ENCODE measurements at places on chromosomes 2 and 18. TPM values are rescaled to one million over a fixed set of nuclear protein-coding genes. Genes with fewer than 3 reads are reported as not detected.

GRCh38 chr2:204268971-204269370 lies 276.3 kb upstream of the PARD3B start:
- H3K4me3 ChIP-seq, result no peak overlapping the region
- no peak overlapping the region for H3K27ac ChIP-seq
- H3K4me1 ChIP-seq, result no peaks in the 10 kb centered on the region
- no peaks in the 10 kb centered on the region for H3K27me3 ChIP-seq
- H3K36me3 ChIP-seq, result no peaks in the 10 kb centered on the region

BCL11A gene
- polyA plus RNA-seq, result not detected

PER2 gene
- polyA plus RNA-seq, result 0.42 TPM

GRCh38 chr2:219782737-219783348 lies 155.4 kb downstream of the SLC4A3 start:
- no peak overlapping the region for H3K27ac ChIP-seq
- no peak for DNase-seq
- no peaks in the 10 kb centered on the region for H3K27me3 ChIP-seq
- H3K4me3 ChIP-seq, result no peak overlapping the region
- H3K4me1 ChIP-seq, result no peaks in the 10 kb centered on the region
- H3K36me3 ChIP-seq, result no peaks in the 10 kb centered on the region

DNA sequence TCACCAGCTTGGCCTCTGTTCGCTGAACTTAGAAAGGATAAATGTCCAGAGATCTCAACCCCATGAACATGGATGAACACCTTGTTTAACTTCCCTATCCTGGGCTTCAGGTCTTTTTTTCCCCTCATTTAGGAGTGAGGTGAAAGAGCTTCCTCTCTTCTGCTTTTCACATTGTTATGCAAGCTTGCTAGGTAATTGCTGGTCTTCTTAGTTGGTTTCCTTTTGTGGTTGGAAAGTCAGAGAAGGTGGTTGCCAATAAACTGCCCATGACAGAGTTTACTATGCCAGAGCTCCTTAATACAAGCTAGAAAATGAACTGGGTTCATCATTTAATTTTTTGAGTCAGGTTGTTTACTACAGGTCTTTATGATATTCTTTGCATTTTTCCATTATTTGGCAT lies 16.6 kb downstream of the SLC9A4 start:
- H3K36me3 ChIP-seq, result no peaks in the 10 kb centered on the region
- H3K27me3 ChIP-seq, result peaks cover 6% of the 10 kb centered on the region
- no peak overlapping the region for H3K27ac ChIP-seq
- no peak overlapping the region for H3K4me3 ChIP-seq

KCMF1 gene
- polyA plus RNA-seq, result 34.6 TPM

FAP gene
- not detected for polyA plus RNA-seq

DNA sequence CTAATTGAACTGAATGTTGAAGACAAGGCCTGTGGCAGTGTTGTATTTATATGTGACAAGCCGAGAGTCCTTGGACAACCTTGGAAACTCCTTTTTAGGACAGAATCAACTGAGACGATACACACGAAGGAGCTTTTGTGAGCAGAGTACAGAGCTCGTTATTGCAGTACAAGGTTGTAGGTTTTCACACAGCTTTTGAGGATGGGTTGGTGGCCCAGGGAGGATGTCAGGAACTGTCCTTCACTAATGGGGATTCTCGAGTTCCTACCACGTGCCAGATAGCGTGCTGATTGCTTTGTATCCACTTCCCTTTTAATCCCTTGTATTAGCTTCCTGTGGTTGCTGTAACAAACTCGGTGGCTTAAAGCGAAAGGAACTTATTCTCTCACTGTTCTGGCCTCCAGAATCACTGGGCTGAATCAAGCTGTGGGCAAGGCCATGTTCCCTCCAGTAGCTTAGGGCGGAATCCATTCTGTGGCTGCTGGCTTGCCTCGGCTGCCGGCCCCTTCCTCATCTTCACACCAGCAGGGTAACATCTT lies 20.2 kb downstream of the INPP4A start:
- no peaks in the 10 kb centered on the region for H3K27me3 ChIP-seq
- H3K27ac ChIP-seq, result peak overlapping the region; percentile 71
- H3K4me3 ChIP-seq, result peak overlapping the region; percentile 33
- H3K36me3 ChIP-seq, result no peaks in the 10 kb centered on the region
- peak; percentile 77 for DNase-seq

GRCh38 chr18:9547782-9548181 lies 66.6 kb downstream of the PPP4R1 start:
- H3K4me3 ChIP-seq, result no peak overlapping the region
- H3K27ac ChIP-seq, result no peak overlapping the region
- no peak for DNase-seq
- H3K36me3 ChIP-seq, result peaks cover 48% of the 10 kb centered on the region
- H3K4me1 ChIP-seq, result no peaks in the 10 kb centered on the region
- H3K27me3 ChIP-seq, result no peaks in the 10 kb centered on the region

ALKAL2 gene
- polyA plus RNA-seq, result not detected

DNA sequence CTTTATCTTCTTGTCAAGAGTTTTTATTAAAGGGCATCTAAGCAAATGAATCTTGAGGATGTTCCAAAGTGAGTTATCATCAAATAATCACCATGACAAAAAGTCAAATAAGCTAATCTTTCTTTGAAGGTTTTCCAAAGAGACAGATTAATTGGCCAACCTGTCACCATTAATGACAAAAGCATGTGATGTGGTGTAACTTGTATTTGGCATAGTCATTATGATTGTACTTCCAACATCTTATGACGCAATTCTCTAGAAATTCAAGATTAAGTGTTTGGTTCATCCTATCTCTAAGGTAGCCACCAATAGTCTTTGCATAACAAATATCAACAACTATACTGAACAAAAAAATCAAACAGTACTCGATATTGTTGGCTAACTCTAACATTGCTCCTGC lies 28.6 kb downstream of the RBMS1 start:
- DNase-seq, result no peak
- no peaks in the 10 kb centered on the region for H3K27me3 ChIP-seq
- H3K4me1 ChIP-seq, result peaks cover 46% of the 10 kb centered on the region
- no peak overlapping the region for H3K4me3 ChIP-seq

DNA sequence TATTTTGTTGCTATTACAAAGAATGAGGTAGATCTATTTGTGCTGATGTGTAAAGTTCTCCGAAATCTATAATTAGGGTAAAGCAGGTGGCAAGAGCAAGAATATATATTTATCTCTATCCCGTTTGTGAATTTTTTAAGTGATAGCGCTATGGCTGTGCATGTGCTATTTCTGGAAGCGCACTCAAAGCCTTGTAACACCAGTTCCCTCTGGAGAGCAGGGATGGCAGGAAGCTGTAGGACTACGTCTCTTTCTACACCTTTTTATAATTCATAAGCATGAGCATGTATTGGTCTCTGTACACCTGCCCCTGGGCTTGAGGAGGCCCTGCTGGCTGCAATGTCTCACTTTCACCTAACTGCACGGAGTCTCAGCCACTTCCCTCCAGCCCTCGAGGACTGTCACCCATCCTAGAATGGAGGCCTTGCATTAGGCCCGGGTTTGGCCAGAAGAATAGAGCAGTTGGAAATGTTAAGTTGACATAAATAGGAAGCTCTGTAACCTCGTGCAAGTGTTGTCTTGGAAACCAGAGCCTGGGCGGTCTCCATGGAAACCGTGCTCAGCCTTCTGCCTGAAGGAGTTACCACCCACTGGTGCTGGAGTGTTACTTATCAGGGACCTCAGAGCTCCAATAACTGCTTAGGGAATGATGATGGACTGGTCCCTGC lies 20.9 kb downstream of the ITM2C start:
- H3K4me3 ChIP-seq, result no peak overlapping the region
- H3K27ac ChIP-seq, result no peak overlapping the region
- H3K4me1 ChIP-seq, result no peaks in the 10 kb centered on the region
- H3K36me3 ChIP-seq, result no peaks in the 10 kb centered on the region
- no peak for DNase-seq

LONRF2 gene
- polyA plus RNA-seq, result not detected

GRCh38 chr2:14297340-14297739 lies 335.2 kb upstream of the LRATD1 start:
- no peaks in the 10 kb centered on the region for H3K4me1 ChIP-seq
- DNase-seq, result no peak
- no peak overlapping the region for H3K27ac ChIP-seq
- no peak overlapping the region for H3K4me3 ChIP-seq

TUBA4B gene
- not detected for polyA plus RNA-seq

DNA sequence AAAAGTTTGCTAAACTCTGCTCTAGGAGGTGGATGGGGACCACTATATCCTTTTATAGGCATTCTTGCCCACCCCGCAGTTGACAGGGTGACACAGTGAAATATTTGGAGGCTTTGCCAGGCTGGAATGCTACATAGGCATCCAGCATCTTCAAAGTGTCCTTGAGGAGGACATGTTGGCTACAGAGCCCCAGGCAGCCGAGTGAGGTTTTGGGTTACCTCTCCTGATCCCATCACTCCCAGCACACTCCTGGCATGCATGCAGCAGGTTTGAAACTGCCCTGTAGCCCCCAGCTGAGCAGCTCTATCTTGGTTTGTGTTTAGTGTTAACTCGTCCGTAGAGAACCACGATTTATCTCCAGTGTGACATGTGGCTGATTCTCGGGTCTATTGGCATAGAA lies 7.3 kb downstream of the FOSL2 start:
- DNase-seq, result no peak
- H3K4me1 ChIP-seq, result peaks cover 44% of the 10 kb centered on the region
- H3K36me3 ChIP-seq, result peaks cover 13% of the 10 kb centered on the region
- H3K27ac ChIP-seq, result no peak overlapping the region

- H3K4me1 ChIP-seq, result no peaks in the 10 kb centered on the region
- no peaks in the 10 kb centered on the region for H3K27me3 ChIP-seq
- no peak overlapping the region for H3K4me3 ChIP-seq
- H3K27ac ChIP-seq, result no peak overlapping the region
- no peak for DNase-seq
Observed at GRCh38 chr2:49753344-49753985, 599.1 kb upstream of the FSHR start.

KLHL29 gene
- not detected for polyA plus RNA-seq

DNA sequence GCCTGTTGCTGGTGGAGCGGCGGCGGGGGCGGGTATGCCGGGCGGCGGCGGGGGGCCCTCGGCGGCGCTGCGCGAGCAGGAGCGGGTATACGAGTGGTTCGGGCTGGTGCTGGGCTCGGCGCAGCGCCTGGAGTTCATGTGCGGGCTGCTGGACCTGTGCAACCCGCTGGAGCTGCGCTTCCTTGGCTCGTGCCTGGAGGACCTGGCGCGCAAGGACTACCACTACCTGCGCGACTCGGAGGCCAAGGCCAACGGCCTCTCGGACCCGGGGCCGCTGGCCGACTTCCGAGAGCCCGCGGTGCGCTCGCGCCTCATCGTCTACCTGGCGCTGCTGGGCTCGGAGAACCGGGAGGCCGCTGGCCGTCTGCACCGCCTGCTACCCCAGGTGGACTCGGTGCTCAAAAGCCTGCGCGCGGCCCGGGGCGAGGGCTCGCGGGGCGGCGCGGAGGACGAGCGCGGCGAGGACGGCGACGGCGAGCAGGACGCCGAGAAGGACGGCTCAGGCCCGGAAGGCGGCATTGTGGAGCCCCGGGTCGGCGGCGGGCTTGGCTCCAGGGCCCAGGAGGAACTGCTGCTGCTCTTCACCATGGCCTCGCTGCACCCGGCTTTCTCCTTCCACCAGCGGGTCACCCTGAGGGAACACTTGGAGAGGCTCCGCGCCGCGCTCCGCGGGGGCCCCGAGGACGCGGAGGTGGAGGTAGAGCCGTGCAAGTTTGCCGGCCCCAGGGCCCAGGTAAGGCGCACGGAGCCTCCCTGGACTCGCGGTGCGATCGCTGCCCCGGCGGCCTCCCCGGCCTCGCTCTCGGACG lies 1.0 kb downstream of the ZCCHC2 start:
- H3K4me3 ChIP-seq, result peak overlapping the region; percentile 38
- no peaks in the 10 kb centered on the region for H3K27me3 ChIP-seq

DNA sequence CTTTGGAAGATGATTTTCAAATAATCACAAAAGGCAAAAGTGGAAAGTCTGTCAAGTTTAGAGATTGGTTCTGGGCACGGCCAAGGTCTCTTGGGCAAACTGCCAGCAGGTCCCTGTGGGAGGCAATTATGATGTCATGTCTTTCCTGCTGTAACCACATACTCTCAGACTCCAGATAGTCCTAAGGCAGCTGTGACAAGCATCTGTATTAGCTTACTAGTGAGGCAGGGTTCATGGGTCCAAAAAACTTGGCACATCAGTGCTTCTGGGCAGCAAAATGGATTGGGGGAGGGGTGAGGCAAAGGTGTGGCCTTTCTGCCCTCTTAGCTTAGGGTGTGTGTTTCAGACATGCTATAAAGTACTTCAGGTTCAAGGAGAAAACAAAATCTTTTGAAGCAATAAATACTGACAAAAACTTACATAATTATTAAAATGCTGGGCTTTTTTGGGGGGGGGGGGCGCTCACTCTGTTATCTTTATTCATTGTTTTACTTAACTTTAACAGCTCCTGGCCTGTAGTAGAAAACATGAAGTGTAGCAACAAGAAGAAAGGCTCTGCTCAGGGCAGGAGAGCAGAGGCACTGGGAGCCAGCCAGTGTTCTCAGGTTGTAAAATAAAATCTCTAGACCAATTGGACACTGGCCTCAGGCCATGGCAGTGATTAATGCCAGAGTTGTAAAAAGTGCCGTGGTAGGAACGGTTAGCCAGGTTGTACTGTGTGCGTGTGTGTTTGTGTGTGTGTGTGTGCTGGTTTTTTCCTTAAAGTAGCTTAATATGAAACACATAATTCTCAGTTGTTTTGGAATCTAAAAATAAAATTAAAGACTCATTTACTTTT lies 14.3 kb upstream of the TANC1 start:
- no peak overlapping the region for H3K4me3 ChIP-seq
- H3K27me3 ChIP-seq, result peaks cover 5% of the 10 kb centered on the region
- H3K36me3 ChIP-seq, result no peaks in the 10 kb centered on the region
- no peaks in the 10 kb centered on the region for H3K4me1 ChIP-seq
- DNase-seq, result no peak
- no peak overlapping the region for H3K27ac ChIP-seq

GRCh38 chr2:7634409-7634808 lies 717.2 kb downstream of the RNF144A start:
- H3K27me3 ChIP-seq, result no peaks in the 10 kb centered on the region
- no peaks in the 10 kb centered on the region for H3K36me3 ChIP-seq
- no peaks in the 10 kb centered on the region for H3K4me1 ChIP-seq

DNA sequence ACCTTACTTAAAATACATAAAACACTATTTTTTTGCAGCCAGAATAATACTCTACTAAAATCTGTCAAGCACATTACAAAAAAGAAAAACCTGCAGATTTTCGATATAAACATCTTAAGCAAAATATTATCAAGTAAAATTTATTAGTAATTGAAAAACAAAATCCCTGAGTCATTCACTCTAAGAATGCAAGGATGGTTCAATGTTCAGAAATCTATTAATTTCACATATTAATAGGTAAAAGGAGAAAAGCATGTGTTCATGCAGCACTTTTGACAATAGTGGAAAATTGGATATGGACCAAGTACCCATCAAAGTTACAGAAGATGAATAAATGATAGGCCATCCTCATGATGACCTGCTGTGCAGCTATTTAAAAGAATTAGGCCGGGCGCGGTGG lies 66.2 kb upstream of the OTOS start:
- no peaks in the 10 kb centered on the region for H3K36me3 ChIP-seq
- H3K4me1 ChIP-seq, result no peaks in the 10 kb centered on the region
- no peak overlapping the region for H3K27ac ChIP-seq
- DNase-seq, result no peak
- H3K4me3 ChIP-seq, result no peak overlapping the region
